ENCODE measurements at places on chromosomes 13 and 19.

- no peak for DNase-seq
These were observed 408.4 kb downstream of the SPRY2 start for GRCh38 chr13:79932556-79932955.

GRCh38 chr19:34925278-34925855, 1.3 kb upstream of the ZNF30 start:
- no peak for DNase-seq

- DNase-seq: no peak
These were observed 63.1 kb downstream of the SLITRK1 start for GRCh38 chr13:83819156-83819555.

GRCh38 chr19:46766569-46767317, 20.5 kb upstream of the STRN4 start:
- DNase-seq: peak; percentile 75

- DNase-seq: peak; percentile 86
These were observed at the start of gene TRIP10 for GRCh38 chr19:6739390-6739882. TSS of gene TRIP10 (plus strand) at chr19:6739680. CDS start at chr19:6739762, 82 bp downstream.

- no peak for DNase-seq
These were observed 88.7 kb upstream of the TNFSF11 start for GRCh38 chr13:42485272-42485671.

DNA sequence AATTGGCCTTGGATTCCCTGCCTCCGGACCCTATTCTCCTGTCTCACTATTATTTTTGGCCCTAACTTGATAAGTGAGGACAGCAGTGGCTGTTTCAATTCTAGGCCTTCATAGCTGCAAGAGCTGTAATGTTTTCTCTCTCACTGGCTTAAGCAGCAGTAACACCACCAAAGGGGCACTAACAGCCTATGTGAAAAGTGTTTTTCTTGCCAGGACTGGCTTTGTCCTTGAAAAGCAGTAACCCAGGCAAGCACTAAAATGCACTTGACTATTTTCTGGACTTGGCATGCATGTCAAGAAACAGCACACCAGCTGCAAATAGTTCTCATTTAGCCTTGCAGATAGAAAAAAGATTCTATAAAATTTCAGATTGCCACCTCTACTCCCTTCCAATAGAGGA, 9.3 kb upstream of the FBXL3 start:
- DNase-seq: no peak

GRCh38 chr19:4140237-4140711, 13.2 kb upstream of the CREB3L3 start:
- peak; percentile 54 for DNase-seq

- DNase-seq: no peak
These were observed at the start of gene ERICH6B for GRCh38 chr13:45615501-45616101. TSS of gene ERICH6B (minus strand) at chr13:45615739. CDS start at chr13:45597005, 18,734 bp downstream.

DNA sequence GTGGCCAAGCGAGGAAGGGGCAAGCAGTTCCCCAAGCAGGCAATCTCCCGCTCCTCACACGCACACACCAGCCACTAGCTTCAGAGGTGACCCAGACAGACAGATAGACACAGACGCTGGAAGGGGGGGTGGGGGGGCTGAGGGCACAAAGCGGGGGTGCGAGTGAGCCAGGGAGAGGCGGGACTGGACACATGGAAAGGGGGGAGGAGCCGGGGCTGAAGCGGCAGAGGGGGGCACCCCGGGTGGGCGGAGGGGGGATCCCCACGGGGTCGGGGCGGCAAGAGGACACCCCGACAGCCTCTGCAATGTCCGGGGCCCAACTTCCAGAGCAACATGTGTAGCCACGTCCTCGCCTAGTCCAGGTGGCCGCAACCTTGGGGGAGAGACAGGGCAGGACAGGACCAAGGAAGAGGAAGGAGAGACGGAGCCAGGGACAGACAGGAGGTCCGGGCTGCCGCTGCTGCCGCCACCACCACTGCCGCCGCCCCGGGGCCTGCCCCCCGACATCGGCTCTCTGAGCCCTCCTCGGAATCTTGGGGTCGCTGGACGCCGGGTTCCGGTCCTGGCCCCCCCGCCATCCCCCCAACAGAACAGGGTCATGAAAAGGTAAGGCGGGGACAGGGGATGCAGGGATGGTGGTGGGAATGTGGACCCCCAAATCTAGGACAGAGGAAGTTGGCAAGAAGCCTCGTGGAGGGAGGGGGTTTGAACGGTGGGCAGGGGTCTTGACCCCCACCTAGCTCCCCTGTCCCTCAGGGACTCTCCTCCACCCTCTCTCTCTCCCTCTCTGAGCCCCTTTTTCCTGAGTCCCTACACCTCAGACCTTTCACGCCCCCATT, 1.1 kb downstream of the GRIN2D start:
- DNase-seq: no peak

GRCh38 chr13:50241479-50241878, 226.2 kb downstream of the KCNRG start:
- DNase-seq: no peak

DNA sequence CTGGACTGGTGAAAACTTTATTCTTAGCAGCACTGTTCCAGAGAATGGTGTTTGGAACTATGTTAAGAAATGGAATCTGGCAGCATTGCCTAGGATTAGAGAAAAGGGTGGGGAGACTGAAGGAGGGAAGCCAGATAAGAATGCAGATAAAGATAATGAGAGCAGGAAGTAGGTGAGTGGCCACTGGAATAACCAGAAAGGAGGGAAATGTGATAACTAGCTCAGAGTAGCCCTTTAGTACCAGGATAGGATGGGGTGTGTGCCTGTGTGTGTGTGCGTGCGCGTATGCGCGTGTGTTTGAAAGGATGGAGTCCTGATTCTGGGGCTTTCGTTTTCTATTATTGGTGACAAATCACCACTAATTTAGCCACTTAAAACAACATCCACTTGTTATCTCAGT, 33.4 kb upstream of the FRY start:
- no peak for DNase-seq

- DNase-seq: no peak
These were observed 156.2 kb downstream of the DNAJC3 start for GRCh38 chr13:95833126-95833525.

DNA sequence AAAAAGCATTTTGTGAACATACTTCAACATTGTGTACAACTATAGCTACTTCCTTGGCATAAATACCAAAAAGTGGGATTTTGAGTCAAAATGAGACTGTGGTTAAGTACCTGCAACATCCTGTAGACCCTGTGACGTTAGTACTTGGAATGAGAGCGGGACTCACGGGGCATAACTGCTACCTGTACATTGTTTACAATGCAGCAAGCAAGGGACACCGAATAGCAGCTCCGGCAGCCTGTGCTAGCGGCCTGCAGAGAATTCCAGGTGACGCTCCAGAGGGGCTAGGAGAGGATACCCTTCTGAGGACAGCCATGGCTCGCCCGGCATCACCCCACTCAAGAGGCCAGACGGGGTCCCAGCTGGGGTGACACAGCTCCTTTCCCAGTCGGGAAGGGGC, 824 bp upstream of the ZNF331 start:
- DNase-seq: peak; percentile 23

- DNase-seq: no peak
These were observed 77.1 kb upstream of the KCTD15 start for GRCh38 chr19:33719366-33720154.

DNA sequence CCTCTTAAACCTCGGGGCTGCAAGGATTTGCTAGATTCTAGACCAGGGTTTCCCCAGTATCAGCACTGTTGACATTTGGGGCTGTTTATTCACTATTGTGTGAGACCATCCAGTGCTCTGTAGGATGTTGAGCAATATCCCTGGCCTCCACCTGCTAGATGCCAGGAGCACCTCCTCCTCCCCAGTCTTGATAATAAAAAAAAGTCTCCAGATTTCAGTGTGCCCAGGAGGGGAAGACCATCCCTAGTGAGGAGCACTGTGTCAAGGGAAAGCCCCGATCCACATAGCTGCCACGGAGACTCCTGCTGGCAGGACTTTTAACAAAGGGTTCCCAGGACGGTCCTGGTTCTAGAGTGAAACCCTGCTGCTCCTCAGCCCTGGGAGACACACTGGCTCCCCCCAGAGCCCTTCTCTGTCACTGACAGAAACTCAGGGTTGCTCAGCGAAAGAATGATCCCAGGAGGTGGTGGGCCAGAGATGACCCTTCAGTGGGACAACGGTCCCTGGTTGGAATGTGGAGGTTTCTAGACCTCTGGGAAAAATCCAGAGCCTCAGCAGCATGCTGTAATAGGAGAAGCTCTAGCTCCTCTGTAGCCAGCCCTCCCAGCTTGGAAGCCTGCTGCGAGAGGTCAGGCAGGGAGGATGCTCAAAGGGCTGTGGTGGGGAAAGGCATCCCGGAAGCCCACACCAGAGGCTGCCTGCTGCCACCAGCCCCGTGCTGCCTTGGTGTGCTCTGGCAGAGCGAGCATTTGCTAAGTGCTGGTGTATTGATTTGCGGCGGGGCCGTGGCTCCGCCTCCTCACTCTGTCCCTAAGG, 20.3 kb downstream of the LYL1 start:
- DNase-seq: no peak

DNA sequence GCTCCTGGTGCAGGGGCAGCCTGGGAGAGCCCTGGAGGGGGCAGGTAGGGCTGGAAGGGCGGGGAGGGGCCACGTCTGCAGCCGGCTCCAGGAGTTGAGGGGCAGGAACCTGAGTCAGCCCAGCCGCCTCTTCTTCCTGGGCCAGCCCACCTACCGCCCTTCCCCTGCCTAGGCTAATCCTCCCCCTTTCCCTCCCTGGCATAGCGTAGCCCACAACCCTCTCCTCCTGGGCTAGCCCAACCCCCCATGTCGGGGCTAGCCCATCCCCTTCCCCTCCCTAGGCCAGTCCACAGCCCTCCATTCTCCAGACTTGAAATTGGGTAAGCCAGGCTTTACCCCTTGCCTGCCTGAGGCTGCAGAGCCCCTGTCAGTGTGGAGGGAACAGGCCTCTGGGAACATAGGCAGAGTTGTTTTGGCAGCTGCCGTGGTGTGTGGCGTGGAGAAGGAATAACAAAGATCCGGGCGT, 20.6 kb upstream of the WDR18 start:
- no peak for DNase-seq
